NCI-H226 (cell line): ENCODE measurements at places on chromosomes 4 and X.

GRCh38 chrX:10045327-10046000, 78.3 kb downstream of the CLDN34 start:
- no peak for DNase-seq

DNA sequence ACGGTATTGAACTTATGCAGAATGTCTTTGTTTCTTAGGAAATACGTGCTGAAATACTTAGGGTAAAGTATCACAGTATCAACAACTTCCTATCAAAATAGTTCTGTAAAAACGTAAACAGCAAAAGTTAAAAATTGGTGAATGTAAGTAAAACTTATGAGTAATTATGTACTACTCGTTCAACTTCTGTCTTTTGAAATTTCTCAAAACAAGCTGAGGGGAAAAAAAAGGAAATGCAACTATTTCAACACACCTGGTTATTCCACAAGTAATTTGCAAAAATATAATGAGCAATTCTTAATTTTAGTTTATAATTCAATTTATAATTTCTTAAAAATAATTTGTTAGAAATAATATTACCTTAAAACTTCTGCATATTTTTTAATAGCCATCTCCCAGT, 8.3 kb downstream of the PPID start:
- no peak for DNase-seq

DNA sequence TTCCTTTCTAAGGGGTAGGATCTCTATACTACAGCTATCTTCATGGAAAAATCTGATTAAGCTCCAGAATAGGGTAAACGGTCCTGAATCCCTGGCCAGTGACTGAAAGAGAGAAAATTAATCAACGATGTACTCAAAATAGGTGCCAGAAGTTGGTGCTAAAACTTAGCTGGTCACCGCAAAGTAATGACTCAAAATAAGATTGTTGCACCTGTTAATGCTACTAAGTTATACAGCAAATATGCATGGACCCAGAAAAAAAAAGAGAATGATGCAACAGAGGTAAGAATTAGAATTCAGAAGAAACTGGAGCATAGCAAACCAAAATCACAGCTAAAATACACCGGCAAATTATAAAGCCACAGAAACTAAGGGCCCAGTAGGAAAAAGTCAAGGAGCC, 239.7 kb upstream of the FAM241A start:
- DNase-seq = no peak

DNA sequence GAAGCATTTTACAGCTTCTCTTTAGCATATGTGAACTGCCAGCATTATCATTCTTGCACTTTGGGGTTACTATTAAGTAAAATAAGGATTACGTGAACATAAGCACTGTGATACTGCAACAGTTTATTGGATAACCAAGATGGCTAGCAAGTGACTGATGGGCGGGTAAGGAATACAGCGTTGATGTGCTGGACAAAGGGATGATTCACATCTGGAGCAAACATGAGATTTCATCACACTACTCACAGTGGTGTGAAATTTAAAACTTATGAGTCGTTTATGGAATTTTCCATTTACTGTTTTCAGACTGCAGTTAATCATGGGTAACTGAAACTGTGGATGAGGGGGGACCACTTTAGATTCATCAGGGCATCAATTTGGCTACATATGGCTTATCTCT, 16.0 kb downstream of the NBDY start:
- DNase-seq = peak; percentile 62

- no peak for DNase-seq
These were observed 194.9 kb downstream of the ADAMTS3 start for GRCh38 chr4:72374159-72374558.

- DNase-seq = no peak
These were observed 25.0 kb upstream of the GJB1 start for GRCh38 chrX:71198066-71198465.

GRCh38 chr4:141142423-141142822, 9.2 kb upstream of the RNF150 start:
- DNase-seq = no peak

- no peak for DNase-seq
These were observed 709 bp downstream of the GPAT3 start for GRCh38 chr4:83536362-83537272.

- peak; percentile 13 for DNase-seq
These were observed 24.0 kb downstream of the HAND2 start for GRCh38 chr4:173505924-173506518.

DNA sequence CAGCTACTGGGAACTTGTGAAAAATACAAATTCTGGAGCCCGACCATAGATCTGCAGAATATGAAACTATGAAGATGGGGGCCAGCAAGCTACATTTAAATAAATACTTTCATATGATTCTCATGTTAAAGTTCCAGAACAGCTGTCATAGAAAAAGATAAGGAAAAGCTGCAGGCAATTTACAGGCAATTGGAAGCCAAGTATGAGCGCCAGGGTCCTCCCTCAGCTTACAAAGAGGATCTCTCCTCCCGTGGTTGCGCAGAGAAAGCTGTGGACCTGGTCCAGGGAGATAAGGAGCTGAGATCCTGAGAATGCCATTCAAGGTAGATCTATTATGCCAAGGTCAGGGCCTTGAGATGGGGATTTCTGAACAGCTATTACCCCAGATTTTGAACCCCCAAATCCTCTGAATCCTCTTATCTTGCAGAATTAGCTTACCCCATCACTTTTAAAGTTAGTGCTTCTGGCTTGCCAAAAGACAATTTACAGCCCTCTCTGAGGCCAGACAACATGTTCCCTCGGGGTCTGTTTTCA, 25.6 kb upstream of the FRAS1 start:
- DNase-seq = peak; percentile 34

DNA sequence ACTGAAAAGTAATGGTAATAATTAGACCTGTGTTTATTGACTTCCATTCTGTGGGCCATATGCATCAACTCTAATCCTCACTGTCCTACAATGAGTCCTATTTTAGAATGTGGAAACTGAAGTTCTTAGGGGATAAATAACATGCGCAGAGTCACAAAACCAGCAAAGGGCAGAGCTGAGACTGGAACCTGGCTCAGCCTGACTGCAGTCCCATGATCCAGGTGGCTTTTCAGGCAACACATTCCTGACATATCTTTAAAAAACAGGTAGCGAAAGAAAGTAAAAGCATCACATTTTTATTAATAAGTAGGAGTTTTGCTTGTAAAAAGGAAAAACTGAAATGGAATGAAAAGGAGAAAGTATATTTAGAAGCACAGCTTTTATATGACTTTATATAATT, 34.7 kb upstream of the PRSS48 start:
- no peak for DNase-seq

GRCh38 chr4:132827522-132827921, 321.6 kb upstream of the PCDH10 start:
- no peak for DNase-seq

DNA sequence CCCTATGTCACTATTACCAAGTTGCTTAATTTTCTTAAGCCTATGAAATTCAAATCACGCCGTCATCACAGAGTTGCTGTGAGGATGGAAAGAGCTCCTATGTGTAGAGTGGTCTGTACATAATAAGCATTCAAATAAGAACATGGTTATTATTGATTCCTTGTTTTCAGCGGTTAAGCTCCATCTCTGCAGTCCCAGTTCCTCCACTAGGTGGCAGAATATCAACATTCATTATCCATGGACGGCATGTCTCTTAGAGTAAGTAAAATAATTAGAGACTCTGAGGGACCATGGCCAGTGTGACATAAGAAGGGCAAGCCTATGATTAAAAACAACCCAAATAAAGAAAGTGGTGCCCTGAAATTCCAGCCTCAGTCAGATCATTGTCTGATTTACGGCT, 132.5 kb upstream of the NHS start:
- DNase-seq = no peak

DNA sequence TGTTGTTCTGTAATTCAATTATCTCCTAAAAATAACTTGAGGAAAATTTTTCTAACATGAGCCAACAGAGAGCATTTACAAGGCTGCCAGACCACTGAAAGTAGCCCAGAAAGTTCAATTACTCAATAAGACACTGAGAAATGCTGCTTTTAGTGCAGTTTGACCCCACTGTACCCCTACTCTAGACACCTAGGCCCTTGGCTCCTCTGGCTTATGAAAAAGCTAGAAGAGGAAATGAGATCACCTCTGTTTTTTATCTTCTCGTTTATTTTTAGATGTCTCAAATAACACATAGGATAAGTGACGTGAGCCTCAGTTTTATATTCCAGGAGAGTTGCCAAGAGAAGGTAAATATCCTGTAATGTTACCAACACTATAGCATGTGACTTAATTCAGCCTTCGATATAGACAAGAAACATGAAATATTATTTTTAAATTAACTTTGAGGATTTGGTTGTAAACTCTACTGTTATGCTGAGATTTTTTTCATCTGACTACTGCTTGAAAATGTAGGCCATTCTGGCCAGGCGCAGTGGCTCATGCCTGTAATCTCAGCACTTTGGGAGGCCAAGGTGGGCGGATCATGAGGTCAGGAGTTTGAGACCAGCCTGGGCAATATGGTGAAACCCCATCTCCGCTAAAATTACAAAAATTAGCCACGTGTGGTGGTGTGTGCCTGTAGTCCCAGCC, 24.4 kb downstream of the TNIP3 start:
- DNase-seq = peak; percentile 20

DNA sequence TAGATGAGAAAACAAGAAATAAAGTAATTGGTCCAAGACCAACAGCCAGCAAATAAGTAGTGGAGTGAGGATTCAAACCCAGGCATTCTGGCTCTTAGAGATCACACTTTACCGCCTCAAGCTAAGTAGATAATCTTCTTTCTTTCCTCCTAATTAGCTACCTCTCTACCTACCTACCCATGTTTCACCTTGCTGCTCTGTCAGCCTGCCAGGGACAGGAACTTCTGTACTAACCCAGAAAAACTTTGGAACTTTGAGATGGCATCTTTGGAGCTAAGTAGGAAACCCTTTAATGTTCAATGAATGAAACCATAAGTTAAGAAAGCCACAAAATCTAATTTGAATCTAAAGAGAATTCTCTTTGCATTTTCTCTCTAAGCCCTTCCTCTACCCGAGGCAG, 145.2 kb downstream of the CHRNA9 start:
- DNase-seq = no peak

- DNase-seq = peak; percentile 78
These were observed 44.7 kb downstream of the PRPS1 start for GRCh38 chrX:107672955-107673378.

DNA sequence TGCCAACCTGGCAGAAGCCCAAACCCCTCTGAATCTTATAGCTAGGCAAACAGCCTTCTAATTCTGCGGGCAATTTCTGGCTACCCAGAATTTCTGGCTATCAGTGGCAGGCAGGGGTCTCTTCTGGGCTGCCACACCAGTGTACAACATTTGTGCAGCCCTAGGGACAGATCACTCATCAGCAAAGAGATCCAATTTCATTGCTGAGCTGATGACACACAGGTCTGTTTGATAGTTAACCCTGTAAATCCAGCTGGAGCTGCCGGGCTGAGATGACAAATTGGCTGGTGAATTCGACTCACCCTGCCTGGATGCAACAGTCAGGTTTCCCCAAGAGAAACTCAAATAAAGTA, 2.4 kb downstream of the MID1 start:
- no peak for DNase-seq

- DNase-seq = no peak
These were observed 29.2 kb downstream of the MAD2L1 start for GRCh38 chr4:120037411-120037810.

- no peak for DNase-seq
These were observed 124.5 kb upstream of the ARSJ start for GRCh38 chr4:114103908-114104307.

GRCh38 chr4:82620126-82620735, 58.4 kb upstream of the TMEM150C start:
- no peak for DNase-seq

DNA sequence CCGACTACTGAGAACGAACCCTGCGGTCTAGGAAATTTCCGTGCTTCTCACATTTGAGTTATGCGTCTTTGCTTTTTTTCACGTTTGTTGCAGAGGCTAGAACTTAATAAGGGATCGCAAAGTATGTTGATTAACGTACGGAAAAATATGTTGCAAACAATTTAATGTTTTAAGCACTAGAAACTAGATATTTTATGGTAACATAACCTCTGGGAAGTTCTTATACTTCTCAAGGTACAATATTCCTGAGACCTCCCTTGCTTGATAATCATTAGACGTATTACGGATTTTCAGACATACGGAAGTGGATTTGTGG, 639 bp upstream of the PRDM5 start:
- no peak for DNase-seq
